CD4-positive, alpha-beta T cell (primary cell): ENCODE measurements at places on chromosomes 2 and 18.

DNA sequence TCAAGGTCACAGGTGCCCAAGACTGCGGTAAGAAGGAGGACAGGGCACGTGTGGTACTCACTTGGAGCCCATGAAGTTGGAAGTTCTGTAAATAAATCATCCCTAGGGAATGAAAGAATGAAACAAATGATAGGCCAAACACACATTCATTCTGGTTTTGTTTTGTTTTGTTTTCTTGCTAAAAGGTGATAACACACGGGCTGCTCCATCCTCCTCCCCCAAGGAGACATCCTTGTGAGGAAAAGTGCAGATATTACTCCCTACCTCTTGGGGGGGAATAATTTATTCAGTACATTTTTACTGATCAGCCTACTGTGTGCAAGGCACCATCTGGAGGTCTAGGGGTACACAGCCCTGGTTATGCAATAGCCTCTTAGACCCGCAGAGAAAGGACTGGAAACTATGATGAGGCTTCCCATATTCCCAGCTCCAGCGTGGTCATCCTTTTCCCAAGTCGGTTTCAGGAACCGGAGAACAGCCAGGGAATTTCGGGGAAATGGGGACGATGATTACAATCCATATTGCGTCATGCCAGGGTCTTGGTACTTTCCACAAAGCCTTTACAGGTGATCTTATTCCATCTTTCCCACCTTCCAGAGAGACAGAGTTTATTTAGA is 6.3 kb downstream of the RAX start:
- DNase-seq = no peak

DNA sequence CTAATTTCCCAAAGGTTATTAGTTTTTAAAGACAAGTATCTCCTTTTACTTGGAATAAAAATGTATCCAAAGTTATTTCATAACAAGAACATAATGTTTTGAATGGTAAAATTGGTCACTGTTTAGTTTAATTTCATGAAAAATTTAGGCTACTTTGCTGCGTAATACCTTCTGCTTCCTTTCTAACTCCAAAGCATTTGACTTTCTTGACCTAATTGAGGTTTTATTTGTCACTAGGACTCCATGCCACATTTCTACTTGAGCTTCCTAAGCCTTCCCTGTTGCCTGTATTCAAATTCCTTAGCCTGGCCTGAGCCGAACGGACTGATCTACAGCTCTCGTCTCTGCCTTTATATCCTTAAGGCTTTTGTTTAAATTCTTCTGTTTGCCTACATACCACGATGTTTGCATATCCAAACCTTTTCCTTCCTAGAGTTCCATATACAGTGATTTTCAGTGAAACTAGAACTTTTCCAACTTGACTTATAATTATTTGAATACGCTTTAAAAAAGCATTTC is 25.1 kb downstream of the ARMC9 start:
- no peak for DNase-seq

- DNase-seq = peak; percentile 76
Observed at GRCh38 chr2:217756375-217757107, 246.3 kb downstream of the TNS1 start.

- DNase-seq = no peak
Observed at GRCh38 chr2:78681386-78681785, 344.1 kb upstream of the REG3G start.

DNA sequence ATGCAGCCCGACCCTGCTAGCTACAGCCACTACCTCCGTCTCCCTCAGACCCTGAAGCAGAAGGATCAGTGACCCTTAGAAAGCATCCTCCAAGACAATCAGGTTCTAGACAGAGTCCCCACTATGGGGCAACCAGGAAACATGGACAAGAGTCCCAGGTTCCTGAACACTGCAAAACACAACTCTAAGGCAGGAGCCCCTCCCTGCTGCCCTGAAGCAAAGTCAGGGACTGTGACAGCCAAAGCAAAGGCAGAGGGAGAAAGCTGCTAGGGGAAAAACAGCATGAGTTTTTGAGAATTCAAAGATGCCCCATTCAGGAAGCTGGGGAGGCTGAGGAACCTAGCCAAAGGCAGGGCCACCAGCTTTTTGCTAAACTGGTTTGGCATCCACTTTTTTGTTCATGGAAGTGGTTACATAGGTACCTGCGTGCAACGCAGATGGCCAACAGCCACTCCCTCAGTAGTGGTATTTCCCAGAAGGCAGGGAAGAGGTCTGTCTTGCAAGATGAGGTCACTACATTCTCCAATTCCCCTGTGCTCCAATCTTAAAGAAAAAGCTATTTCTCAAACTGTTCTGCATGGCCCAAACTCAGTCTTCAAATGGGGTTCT is 33.2 kb downstream of the MYO5B start:
- no peak for DNase-seq

DNA sequence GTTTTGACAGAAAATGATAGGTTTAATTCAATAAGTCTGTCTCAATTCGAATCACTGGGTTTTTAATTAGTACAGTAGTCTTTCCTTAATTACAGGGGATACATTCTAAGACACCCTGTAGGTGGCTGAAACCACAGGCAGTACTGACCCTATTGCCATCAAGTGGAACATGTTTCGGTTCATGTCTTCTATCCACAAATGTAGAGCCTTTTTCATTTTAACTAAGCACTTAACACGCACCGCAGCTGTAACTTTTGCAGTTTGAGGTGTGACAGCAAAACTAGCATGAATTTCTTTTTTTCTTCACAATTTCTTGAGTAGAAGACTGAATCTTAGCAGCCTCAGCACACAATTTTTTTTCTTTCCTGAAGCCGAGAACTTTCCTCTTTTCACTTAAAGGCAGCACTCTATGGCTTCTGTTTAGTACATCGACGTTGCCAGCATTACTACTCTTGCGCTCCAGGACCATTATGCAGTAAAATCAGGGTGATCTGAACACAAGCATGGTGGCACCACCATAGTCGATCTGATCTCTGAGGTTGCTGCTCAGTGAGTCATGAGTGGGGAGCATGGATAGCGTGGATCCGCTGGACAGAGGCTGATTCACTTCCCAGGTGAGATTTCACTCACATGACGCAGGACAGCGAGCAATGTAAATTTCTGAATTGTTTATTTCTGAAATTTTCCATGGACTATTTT is 805.1 kb downstream of the RNF144A start:
- no peak for DNase-seq

GRCh38 chr18:50659091-50660003 is 99.5 kb downstream of the MAPK4 start:
- DNase-seq = no peak

DNA sequence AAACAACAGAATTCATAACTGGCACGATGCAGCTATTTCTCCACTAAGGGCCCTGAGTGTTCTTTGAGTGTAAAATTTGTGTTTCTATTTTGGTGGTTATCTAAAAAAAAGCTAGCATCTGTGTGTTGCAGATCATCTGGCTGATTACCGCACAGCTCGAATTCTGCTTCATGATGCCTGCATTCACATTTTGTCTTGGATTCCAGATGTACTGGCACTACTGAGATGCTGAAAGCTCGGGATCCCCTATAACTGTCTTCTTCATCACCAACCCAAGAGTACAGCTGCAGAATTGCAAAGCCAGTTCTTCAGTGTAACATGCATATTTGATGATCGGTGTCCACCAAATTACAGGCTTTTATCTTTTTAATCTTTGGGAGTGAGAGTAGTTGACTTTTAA is 51.6 kb upstream of the ZNF532 start:
- DNase-seq = no peak

DNA sequence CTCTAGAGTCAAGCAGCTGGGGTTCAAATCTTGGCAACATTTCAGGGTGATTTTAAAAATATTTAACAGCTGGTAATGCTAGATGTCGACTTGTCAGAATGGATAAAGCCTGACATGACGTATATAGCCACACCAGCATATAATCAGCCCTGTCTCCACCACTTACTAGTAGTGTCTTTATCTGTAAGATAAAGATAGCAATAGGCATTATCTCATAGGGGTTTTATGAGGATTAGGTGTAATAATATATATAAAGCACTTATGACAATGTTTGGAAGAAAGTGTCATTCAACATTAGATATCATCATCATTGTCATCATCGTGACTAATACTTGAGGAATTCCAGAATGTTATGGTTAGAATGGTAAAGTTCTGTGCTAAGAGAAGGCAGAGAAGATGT is 369.0 kb upstream of the CWC22 start:
- no peak for DNase-seq

DNA sequence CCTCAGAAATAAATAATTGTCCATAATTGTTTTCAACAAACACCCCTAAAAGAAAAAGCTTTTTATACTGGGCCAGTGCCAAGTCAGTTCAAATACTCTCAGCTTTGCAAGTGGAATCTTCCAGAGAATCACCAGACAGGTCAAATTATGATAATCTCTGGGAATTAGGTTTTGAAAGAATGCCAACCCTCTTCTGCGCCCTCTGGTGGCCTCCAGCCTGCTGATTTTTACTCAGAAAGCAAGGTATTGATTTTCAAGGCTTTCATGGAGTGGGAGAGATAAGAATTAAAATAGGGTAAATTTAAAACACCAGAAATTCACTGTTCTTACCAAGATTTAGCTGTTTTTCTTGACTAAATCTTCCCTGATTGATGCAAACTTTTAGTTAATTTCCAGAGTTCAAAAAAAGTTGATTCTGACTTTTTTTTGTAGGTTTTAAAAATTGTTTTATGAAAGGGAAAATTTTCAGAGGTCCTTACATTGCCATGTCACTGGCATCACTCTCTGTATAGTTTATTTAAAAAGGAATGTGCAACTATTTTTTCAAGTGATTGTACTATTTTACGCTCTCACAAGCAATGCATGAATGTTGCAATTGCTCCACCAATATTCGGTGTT is 282.9 kb upstream of the TNP1 start:
- DNase-seq = no peak

GRCh38 chr2:132754867-132755472 is 85.0 kb upstream of the LYPD1 start:
- no peak for DNase-seq

GRCh38 chr2:25421289-25421688 is 79.6 kb upstream of the DNMT3A start:
- DNase-seq = no peak

- no peak for DNase-seq
Observed at GRCh38 chr18:14074187-14074586, 58.0 kb downstream of the ZNF519 start.

GRCh38 chr2:225399504-225399903 is at the start of gene NYAP2:
Gene NYAP2, plus strand, starts transcription at chr2:225399710. Its CDS starts 9,171 bp downstream, at chr2:225408881.
- no peak for DNase-seq

DNA sequence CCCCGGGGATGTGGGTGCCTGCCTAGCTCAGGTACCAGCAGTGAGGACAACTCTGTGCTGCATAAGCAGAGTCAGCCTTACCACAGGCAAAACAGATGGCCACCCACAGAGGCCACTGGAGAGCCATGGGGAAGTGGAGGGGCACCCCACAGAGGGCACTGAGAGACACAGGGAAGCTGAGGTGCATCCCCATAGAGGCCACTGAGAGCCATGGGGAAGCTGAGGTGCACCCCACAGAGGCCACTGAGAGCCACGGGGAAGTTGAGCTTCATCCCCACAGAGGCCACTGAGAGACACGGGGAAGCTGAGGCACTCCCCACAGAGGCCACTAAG is 134.1 kb upstream of the EPAS1 start:
- DNase-seq = no peak
